ENCODE measurements at places on chromosomes 2 and 18.

- H3K27ac ChIP-seq = peak overlapping the region; percentile 86
- peak overlapping the region; percentile 75 for H3K4me3 ChIP-seq
- H3K4me1 ChIP-seq = peaks cover 26% of the 10 kb centered on the region
These were observed 1.2 kb upstream of the BARD1 start for GRCh38 chr2:214810671-214811070.

DNA sequence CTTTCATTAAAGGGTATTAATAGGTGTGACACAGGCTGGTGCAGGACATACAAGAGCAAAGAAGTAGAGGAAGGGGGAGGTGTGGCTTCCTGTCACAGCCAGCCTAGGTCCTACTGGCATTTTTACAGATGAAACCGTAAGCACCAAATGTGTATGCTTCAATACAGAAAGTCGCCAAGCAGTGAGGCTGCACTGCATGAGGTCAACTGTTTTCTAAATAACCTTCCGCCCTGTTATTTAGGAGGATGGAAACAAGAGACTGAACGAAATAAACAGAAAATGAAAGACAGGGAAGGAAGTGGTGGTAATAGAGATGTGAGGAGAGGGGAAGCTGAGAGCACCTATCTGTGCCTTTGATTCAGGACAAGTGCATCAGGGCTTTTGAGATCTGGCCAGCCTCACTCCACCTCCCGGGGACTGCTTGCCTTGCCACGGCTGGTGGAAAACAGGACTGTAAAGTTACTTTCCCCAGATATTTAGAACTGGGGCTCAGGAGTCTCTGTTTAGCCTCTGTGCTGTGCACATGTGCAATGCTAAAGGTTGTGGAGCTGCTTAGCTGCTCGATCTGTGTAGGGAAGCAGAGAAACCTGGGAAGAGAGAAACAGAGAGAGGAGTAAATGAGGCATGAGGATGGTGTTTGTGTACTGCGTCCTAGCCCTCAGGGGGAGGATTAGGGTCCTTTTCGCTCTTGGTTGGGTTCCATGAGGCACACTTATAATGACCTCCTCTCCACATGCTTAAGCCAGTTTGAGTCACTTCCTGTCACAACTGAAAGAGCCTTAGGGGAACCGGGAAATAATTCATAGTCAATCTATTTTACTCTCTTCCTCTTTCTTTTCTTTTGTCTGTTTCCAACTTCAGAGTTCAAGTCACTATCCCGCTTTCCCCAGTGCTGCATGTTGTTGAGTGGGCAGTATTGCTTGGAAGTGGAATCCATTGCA, 62.3 kb upstream of the BOD1L2 start:
- H3K36me3 ChIP-seq = no peaks in the 10 kb centered on the region
- no peaks in the 10 kb centered on the region for H3K27me3 ChIP-seq
- no peak for DNase-seq
- no peaks in the 10 kb centered on the region for H3K4me1 ChIP-seq
- H3K4me3 ChIP-seq = no peak overlapping the region

DNA sequence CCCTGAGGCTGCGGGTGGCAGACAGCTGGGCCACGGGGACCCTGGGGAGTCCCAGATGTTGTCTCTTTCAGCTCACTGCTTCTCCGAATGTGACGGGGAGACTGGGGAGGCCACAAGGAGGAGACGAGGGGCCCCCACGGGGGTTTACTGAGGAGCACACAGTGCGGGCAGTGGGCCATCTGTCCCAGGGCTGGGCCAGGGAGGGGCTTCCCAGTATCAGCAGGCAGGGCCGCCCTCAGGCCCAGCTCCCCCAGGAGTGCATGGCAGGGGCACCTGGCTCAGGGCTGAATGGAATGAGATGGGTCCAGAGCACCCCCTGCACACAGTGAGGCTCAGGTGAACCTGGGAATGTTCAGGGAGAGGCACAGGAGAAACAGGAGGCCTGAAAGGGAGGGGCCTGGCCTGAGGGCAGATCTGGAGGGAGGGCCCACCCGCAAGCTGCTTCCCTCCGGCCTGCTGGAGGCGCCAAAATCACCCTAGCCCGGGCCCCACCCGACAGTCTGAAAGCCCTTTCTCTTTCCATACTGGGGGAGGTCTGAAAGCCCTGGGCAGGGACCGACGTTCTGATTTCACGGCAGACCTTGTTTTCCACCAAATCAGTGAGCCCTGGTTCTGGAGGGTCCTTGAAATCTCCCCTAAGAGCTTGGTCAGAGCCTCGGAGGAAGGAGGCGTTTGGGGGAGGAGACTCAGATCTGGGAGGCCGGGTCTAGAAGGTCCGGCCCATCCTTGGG, 35.5 kb upstream of the PTMA start:
- H3K36me3 ChIP-seq = no peaks in the 10 kb centered on the region
- H3K4me1 ChIP-seq = peaks cover 63% of the 10 kb centered on the region
- no peak for DNase-seq
- peak overlapping the region; percentile 94 for H3K27ac ChIP-seq

GRCh38 chr2:17470855-17471641, 47.2 kb downstream of the RAD51AP2 start:
- no peak for DNase-seq
- no peak overlapping the region for H3K27ac ChIP-seq
- no peaks in the 10 kb centered on the region for H3K27me3 ChIP-seq
- no peaks in the 10 kb centered on the region for H3K36me3 ChIP-seq
- H3K4me1 ChIP-seq = no peaks in the 10 kb centered on the region

DNA sequence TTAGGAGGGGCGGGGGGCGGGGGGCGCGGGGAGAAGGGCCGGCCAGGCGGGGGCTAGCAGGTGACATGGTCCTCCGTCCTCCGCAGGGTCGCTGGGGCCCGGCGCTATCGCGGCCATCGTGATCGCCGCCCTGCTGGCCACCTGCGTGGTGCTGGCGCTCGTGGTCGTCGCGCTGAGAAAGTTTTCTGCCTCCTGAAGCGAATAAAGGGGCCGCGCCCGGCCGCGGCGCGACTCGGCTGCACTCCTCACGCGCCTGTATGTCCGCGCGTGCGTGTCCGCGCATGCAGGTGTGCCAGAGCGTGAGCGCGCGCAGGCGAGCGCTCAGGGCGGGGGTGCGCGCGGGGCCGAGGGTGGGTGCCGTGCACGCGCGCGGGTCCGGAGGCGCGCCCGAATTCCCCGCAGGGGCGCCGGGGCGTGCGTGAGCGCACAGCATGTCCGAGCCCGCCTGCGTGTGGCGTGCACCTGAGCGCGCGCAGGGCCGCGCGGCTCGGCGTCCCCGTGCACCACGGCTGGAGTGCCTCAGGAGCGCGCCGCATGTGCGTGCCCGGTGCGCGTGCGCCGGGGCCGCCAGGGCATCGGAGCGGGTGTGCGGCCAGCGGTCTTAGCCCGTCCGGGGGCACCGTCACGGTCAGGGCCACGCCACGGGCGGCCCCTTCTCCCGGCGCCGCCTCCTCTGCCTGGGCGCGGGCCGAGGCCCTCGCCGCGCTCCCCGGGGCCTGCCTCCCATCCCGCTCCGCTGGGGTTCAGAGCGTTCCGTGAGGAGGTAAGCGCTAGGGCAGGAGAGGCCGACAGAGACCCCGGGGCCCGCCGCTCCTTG, 6.3 kb downstream of the SNORC start:
- peaks cover 18% of the 10 kb centered on the region for H3K4me1 ChIP-seq
- no peak overlapping the region for H3K27ac ChIP-seq
- peaks cover 13% of the 10 kb centered on the region for H3K27me3 ChIP-seq
- DNase-seq = no peak
- no peaks in the 10 kb centered on the region for H3K36me3 ChIP-seq
- peak overlapping the region; percentile 56 for H3K4me3 ChIP-seq

DNA sequence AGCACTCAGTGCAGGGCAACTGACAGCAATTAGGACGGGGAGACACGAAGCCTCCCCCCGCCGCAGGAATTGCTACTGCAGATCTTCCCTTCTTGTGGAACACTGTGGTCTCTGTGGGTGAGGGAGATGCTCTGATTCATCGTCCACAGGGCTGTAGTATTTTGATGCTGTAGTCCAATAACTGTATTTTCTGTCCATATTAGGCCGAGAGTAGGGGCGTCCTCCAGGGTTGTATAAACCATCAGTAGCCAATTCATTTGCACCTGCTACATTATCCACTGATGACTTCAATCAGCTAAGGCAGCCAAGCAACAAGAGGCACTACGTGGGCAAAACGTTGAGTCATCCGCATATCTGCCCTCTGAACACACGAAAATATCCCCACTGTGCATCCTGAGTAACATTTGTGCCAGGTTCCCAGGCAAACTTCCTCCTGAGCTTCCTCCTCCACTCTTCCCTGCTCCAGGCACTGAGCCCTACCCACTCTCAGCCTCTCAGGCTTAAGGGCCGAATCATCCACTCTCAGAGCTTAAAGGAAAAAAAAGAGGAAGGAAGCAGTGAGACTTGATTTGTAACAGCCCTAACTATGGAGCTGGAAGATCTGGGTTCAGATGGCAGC, 62.1 kb downstream of the LBH start:
- H3K4me1 ChIP-seq = peaks cover 13% of the 10 kb centered on the region
- H3K36me3 ChIP-seq = no peaks in the 10 kb centered on the region
- peak overlapping the region; percentile 80 for H3K27ac ChIP-seq
- no peak for DNase-seq
- H3K4me3 ChIP-seq = no peak overlapping the region

GRCh38 chr2:98464772-98465310, 20.2 kb downstream of the INPP4A start:
- H3K27ac ChIP-seq = peak overlapping the region; percentile 59
- H3K27me3 ChIP-seq = no peaks in the 10 kb centered on the region
- no peaks in the 10 kb centered on the region for H3K36me3 ChIP-seq

DNA sequence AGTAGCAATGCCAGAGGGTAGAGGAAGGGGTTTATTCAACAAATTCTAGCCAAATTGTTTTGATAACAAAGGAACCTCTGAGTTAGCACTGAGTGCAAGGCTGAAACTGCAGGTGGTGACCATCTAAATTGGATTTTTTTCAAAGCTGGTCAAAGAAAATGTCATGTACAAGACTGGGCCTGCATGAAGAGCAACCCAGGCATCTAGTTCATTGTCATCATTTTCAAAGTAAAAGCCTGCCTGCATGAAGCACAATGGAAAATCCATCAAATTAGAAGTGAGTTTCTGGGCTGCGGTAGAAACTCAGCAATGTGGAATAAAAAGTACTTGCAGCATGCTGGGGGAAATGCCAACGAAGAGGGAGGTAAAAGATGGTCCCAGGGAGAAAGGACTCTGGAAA, 80.8 kb upstream of the PPP1CB start:
- peak overlapping the region; percentile 59 for H3K27ac ChIP-seq
- no peaks in the 10 kb centered on the region for H3K27me3 ChIP-seq
- DNase-seq = no peak
- no peak overlapping the region for H3K4me3 ChIP-seq
- H3K4me1 ChIP-seq = peaks cover 45% of the 10 kb centered on the region

DNA sequence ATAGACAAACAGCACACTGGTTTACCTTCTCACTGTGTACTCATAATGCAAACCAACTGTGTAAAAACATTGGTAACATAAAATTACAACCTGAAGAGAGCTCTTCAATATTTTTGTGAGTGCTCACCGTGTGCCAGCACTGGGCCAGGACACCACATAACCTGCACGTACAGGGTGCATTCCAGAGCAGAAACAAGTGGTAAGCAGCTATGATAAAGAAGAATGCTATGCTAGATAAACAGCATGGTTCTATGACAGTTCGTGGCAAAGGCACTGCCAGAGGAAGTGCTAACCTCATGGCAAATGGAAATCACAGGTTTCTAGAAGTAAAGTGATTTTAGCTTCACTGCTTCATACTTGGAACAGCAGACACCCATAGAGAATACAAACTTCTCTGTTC, 343.5 kb downstream of the MTX2 start:
- no peaks in the 10 kb centered on the region for H3K36me3 ChIP-seq
- H3K27ac ChIP-seq = no peak overlapping the region
- H3K4me3 ChIP-seq = no peak overlapping the region

GRCh38 chr2:45083175-45083574, 73.9 kb upstream of the SIX2 start:
- no peaks in the 10 kb centered on the region for H3K36me3 ChIP-seq
- DNase-seq = peak; percentile 80
- no peaks in the 10 kb centered on the region for H3K27me3 ChIP-seq

- H3K36me3 ChIP-seq = no peaks in the 10 kb centered on the region
- DNase-seq = no peak
- no peaks in the 10 kb centered on the region for H3K27me3 ChIP-seq
- no peak overlapping the region for H3K27ac ChIP-seq
- H3K4me3 ChIP-seq = no peak overlapping the region
- peaks cover 15% of the 10 kb centered on the region for H3K4me1 ChIP-seq
These were observed 38.3 kb upstream of the RALBP1 start for GRCh38 chr18:9437021-9437437.

DNA sequence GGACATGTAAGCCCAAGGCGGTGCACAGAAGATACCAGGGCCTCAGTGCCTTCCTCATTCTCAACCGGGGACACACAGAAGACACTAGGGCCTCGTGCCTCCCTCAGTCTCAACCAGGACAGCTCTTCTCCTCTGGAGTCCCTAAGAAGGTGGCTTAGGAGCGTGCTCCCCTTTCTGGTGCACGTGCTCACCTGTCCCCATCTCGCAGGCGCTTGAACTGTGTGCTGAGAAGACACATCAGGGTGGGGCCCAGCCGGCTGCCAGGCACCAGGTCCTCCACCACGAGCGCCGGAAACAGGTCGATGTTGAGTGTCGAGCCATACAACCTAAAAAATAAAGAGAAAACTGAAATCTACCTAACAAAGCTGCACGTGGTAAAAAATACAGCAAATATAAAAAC, 99.9 kb downstream of the PXDN start:
- no peak overlapping the region for H3K27ac ChIP-seq
- H3K4me3 ChIP-seq = no peak overlapping the region
- peaks cover 70% of the 10 kb centered on the region for H3K36me3 ChIP-seq
- DNase-seq = no peak
- H3K4me1 ChIP-seq = peaks cover 32% of the 10 kb centered on the region

DNA sequence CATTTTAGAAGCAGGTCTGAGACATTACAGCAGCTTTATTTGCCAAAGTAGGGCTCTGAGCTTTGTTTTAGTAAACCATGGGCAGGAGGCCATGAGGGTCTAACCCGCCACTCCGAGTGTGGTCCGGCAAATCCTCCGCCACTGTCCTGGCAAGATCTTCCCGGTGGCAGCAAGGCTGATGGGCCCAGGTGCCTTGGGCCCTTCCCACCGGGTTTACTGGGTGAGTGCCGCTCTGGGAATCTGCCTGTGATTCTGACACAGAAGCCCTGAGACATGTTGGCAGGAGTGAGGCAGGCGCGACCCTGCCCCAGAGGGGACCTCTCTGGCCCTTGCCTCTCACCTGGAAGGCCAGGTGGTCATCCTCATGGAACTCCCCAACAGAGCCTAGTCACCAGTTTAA, 29.9 kb downstream of the MTERF4 start:
- no peak for DNase-seq
- peaks cover 23% of the 10 kb centered on the region for H3K27me3 ChIP-seq
- no peak overlapping the region for H3K4me3 ChIP-seq
- H3K4me1 ChIP-seq = no peaks in the 10 kb centered on the region

DNA sequence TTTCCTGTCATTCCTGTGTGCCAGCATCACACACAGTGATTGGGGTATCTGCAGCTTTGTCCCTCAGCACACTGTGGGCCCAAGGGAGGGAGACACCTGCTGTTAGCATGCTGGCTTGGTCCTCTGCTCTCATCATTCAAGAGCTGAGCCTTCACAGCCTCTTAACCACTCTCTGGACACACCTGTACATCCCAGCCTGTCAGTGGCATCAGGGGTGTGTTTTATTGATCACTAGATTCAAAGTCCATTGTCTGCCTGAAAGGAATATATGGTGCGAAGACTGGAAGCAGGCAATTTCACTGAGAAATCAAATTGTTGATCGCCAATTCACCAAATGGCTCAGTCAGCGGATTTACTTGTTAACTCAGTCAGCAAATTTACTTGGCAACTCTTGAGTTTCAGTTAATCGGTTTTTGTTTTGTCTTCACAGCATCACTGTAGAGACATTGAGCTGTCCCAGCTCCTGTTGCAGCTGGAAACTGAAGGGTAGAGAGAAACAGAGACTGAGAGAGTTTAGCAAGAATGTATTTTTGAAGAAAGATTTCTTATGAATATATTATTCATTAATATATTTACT, 56.3 kb upstream of the TMEM200C start:
- no peaks in the 10 kb centered on the region for H3K36me3 ChIP-seq
- peak; percentile 75 for DNase-seq
- no peak overlapping the region for H3K4me3 ChIP-seq
- H3K27ac ChIP-seq = no peak overlapping the region
- H3K27me3 ChIP-seq = no peaks in the 10 kb centered on the region

Data from esophagus muscularis mucosa (tissue), 4 donors.